ENCODE measurements at places on chromosomes 3 and 15.

- no peak for DNase-seq
Observed at GRCh38 chr3:45785605-45786150, 10.7 kb downstream of the SLC6A20 start.

DNA sequence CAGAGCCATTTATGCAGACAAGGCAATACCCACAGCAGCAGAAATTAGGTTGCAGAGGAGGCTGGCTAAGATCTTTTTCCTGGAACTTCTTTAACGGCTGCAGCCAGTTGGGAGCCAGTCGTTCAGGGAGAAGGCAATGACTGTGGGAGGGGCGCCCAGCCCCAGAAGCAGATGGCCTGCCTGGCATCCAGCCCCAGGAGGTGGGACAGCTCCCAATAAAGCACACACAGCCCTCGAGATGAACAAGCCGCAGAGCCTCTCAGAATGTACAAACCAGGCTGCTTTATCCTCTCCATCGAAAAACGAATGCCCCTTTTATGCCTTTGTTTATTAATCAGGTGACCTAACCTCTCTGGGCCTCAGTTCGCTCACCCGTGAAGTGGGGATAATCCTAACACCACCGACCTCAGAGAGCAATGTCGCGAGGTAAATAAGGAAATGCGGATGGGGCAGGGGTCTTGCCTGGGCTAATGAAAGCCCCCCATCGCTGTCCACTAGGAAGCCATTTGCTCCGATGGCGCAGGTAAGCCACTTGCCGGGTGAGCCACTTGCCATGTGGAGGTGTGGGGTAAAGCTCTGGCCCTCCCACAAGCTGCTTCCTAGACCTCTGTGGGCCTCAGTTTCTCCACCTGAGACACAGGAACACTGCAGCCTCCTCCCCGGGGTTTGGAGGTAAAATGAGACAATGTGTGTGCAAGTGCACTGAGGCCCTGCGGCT is 35.8 kb downstream of the MGLL start:
- peak; percentile 71 for DNase-seq

DNA sequence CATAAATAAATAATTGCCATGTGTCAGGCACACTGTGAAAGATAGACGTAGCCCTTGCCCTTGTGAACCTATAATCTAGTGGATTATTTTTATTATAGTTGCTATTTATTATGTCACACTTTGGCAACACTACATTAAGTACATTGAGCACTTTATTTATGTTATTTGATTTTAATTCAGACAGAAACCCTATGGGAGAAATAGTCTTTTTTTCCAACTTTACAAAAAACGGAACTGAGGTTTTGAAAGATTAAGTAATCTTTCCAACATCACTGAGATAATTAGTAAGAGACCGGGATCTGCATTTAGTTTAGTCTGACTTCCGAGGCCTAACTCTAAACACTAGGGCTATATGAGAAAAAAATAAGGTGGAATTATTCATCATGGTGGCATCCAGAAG is 2.8 kb upstream of the FILIP1L start:
- DNase-seq, result no peak

DNA sequence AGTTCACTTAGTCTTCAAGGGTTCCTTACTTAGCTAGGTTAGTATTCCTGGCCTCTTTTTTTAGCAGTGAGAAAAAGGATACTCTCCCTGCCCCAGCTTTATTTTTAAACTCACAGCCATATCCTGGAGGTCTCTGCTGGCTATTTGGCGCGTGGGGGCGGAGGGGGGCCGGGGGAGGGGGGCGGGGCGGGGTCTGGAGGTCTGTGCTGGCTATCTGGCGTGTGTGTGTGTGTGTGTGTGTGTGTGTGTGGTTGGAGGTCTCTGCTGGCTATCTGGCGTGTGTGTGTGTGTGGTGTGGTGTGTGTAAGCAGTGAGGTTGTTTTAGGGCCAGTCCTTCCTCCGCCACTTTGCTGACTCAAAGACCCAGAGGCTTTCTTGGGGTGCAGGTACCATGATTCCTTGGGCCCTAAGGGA is 579 bp upstream of the PLAAT1 start:
- DNase-seq, result peak; percentile 14

DNA sequence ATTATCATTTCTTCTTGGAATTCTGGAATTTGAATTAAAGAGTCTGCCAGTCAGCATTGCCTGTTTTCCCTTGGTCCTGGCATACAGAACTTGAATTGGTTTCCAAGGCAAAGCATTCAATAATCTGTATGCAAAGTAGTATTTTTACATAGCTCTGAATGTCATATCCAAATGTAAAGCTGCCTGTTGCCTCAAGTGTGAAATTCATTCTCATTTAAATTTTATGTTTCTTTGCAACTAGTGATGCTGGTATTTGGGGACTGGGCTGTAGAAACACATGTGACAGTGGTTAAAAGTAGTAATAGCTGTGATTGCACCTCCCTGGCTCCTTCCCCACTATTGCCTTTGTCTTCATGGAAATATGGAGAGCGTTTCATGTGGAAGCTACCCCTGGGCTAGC is 743.9 kb upstream of the GOLIM4 start:
- DNase-seq, result no peak

- DNase-seq, result no peak
Observed at GRCh38 chr3:72848703-72849081, 447 bp upstream of the SHQ1 start.

- DNase-seq, result no peak
Observed at GRCh38 chr3:40581166-40581565, 56.4 kb downstream of the ZNF621 start.

DNA sequence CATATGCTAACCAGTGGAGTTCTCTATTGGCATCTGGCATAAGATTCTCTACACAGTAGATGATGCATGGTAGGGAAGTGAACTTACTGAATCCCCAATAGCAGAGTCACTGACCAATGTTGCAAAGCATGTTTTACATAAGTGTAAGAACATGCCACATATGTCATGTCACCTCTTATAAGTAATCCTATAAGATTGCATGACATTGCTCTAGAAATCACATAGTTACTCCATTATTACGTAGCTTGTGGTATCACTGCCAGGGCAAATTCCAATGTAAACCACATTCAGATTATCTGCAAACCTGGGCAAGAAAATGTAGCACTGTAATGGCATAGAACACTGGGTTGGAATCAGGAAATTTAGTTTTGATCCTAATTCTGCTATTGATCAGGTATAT is 198.2 kb upstream of the UMPS start:
- no peak for DNase-seq

All from urinary bladder (tissue), 4 donors.